ENCODE measurements at places on chromosomes 7 and 10.

DNA sequence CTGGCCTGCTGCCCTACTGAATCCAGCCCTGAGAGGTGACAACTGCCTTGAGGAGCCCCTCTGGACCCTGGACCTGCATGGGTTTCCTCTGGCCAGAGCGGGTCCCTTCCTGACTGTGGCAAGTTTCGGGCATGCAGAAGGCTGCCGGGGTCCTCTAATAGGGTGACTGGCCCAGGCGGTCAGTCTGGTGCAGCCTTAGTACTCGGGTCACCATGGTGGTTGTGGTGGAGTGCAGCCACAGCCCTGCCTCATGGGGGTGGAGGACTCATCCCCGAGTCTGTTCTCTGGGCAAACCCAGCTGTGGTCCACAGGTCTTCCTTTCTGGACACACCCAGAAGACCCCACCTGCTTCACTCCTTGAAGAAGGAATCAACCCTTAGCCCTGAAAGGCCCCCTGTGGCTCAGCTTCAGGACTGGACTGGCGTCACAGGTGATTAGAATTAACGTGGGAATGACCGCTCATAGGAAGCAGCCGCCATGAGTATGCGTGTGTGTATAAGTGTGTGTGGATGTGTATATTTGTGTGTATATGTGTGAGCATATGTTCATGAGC is 28.7 kb downstream of the RAMP3 start:
- DNase-seq = no peak

GRCh38 chr7:30475580-30475979 is 3.0 kb downstream of the NOD1 start:
- no peak for DNase-seq

GRCh38 chr7:125661677-125662076 is 732.1 kb upstream of the POT1 start:
- DNase-seq = no peak

GRCh38 chr7:44262031-44262430 is 61.3 kb downstream of the YKT6 start:
- no peak for DNase-seq

- no peak for DNase-seq
Observed at GRCh38 chr10:2251631-2252030, 514.3 kb upstream of the ADARB2 start.

DNA sequence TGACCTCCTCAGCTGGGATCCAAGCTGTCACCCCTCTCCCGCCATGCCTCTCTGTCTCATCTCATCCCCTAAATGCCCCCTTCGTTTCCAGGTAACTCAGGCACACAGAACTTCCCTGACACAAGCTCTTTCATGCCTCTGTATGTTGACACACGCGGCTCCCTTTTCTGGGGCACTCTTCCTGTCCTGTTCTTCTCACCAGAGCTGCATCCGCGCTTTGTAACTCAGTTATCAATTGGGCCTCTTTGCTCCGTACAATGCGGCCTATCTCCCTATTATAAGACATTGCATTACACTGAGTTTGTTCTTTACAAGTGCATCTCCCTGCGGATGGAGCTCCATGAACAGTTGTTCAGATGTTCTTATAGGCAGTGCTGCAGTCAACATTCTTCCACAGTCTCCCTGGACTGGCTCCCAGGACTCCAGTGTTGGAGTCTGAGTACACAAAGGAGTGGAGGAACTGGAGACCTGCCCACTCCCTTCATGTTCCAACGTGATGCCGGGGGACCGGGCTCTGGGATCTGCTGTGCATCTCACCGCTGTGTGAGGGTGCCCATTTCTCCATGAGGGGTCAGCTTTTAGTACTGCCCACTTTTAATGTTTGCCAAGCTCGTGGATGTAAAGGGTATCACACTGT is 56.9 kb upstream of the TNS3 start:
- DNase-seq = no peak

- no peak for DNase-seq
Observed at GRCh38 chr7:78179211-78179610, 380.6 kb downstream of the PHTF2 start.

GRCh38 chr10:81027706-81028105 is 490.0 kb downstream of the SH2D4B start:
- DNase-seq = no peak

GRCh38 chr10:104020020-104020419 is 53.1 kb downstream of the SLK start:
- DNase-seq = no peak

- DNase-seq = no peak
Observed at GRCh38 chr10:12728494-12728893, 273.0 kb downstream of the CCDC3 start.

- DNase-seq = no peak
Observed at GRCh38 chr7:79714081-79714480, 260.6 kb upstream of the MAGI2 start.

- no peak for DNase-seq
Observed at GRCh38 chr7:7686811-7687508, 31.4 kb downstream of the RPA3 start.

DNA sequence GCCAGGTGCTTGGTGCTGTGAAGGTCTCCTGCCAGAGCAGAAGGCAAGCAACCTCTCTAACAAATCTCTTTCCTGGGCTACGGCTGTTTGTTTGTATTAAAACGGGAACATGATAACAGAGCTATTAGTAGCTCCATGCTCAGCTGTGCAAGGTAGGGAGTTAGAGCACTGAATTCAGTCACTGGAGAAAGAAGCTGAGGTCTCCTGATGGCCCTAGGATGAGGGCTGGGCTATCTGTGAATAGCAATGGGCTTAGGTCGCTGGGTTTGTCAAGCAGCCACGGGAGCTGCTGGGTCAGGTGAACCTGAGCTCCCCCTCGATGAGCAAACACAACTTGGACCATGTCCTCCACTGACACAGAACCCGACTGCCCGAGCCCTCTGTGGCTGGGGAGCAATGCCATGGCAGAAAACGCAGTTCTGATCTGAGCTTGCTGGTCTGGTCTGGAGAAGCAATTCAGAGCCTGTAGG is 24.4 kb downstream of the TACC2 start:
- no peak for DNase-seq

GRCh38 chr7:38171623-38172391 is 6.2 kb upstream of the STARD3NL start:
- DNase-seq = no peak

DNA sequence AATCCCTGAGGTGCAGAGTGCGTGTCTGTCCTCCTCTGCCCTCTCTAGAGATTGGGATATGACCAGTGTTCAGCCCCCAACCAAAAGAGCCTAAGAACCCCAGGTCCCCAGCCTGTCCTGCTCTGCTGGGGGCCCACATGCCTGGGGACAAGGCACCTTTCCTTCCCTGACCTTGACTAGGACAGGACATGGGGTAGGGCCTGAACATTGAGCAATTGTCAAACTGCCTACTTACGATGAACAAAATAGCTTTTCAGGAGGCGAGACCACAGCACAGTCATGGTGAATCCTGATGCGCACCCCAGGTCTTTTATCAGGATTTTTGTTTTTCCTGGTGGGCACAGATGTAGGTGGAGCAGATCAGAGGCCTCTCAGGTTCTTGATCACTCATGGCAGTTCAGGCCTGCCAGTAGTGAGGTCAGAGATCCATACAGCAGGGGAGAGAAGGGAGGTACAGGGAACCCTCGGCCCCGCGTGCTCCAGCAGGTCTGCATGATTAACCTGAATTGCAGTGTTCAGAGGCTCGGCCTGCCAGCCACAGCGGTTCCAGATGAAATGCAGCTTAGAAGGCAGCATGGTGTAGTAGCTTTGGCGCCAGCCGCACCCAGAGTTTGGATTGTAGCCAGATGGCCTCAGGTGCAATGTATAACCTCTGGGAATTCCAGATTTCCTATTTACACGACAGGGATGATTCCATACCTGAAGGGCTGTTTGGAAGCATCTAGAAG is 191.3 kb downstream of the CUX1 start:
- no peak for DNase-seq

- no peak for DNase-seq
Observed at GRCh38 chr7:111855161-111855841, 293.0 kb upstream of the IMMP2L start.

DNA sequence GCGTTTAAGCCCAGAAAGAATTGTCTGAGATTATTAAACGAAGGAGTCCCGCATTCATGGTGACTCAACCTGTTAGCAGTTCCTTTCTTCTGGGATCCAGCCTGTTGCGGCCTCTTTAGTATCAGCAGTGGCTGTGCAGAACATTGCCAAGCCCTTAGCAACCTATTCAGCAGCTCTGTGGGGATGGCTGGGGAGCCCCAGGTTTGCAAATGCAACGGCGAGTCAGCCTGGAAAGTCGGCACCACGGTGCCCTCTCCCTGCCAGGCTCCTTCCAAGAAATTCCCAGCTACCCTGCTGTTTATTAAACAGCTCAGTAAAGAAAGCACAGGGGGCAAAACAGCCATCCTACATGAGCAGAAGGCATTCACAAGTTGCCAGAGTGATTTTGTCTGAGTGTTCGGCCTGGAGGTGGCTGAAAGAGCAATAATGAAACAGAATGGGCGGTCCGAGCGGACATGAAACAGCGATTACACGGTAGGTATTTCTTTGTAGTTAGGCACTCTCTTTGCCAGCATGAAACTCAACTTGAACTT is 198.3 kb downstream of the BAMBI start:
- no peak for DNase-seq

DNA sequence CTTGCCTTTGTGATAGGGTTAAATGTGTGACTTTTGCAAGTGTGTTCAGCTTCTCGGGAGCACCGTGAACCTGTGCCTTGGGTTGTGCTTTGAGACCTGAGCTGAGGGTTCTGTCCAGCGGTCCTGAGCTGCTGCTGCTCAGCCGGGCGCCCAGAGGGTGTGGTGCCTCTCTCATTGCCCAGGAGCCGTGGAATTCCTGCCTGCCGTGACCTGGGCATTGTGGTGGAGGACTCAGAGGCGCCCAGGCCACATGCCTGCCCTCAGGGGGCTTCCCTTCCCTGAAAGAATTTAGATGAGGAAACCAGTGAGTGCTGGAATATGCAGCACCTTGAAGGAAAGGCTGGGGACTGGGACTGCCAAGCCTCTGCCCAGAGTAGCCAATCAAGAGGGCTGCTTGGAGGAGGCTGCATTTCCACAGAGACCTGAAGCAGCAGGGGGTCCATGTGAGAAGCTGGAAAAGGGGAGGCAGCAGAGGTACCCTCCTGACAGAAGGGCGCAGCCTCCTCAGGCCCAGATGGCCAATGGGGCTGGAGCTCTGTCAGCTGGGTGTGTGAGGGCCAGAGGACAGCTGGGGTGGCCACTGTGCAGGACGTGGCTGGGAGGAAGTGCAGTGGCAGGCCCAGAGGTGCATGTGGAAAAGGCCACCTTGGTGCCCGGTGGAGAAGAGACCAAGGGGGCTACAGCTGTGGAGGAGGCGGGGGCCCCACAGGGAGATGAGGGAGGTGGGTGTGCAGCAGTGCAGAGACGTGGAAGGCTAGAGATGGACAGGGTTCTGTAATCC is 107.3 kb downstream of the NKX6-2 start:
- DNase-seq = no peak

DNA sequence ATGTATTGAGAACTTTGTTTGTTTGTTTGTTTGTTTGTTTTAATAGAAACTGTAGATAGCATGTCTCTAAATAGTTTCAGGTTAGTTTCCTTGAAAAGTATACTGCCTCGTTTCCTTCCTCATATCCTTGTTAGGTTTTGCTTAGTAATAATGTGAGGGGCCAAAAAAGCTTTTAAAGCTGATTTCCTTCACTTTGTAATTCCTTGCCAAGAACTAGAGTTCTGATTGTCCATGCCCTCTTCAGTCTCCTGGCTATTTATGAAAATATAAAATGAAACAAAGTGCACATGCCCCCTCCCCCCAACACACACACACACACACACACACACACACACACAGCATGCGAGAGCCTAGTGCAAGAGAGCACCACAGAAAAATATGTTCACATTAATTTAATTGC is 115.8 kb downstream of the FZD1 start:
- DNase-seq = no peak

- no peak for DNase-seq
Observed at GRCh38 chr10:33263453-33263852, 71.0 kb downstream of the NRP1 start.

DNA sequence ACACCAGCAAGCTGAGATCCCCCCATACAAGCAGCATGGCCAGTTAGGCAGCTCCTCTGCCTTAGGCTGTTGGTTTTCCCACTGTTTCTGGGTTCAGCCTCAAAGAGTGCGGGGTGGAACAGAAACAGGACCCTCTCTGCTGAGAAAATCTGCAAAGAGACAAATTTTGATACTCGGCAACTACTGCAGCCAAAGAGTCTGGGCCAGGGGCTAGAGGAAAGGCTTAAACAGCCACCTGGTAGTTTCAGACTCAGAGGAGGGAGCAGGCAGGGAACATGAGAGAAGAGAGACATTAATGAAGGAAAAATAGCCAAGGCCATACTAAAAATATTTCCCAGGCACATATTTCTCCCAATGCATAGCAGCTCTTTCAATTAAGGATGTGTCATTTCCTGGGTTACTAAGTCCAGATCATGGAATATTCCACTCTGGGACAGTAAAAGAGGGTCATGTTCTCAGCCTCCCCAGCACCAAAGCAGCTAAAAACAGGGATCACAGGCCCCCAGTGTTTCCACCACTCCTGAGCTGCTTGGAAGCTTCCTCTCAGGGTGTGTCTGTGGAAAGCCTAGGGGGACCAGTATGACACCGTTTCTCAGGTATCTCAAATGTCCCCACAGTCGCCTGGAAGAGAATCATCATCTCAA is 29.8 kb downstream of the PDLIM1 start:
- no peak for DNase-seq

GRCh38 chr10:120691625-120692024 is 159.5 kb upstream of the WDR11 start:
- no peak for DNase-seq

GRCh38 chr7:18976715-18977471 is 140.5 kb downstream of the TWIST1 start:
- no peak for DNase-seq

DNA sequence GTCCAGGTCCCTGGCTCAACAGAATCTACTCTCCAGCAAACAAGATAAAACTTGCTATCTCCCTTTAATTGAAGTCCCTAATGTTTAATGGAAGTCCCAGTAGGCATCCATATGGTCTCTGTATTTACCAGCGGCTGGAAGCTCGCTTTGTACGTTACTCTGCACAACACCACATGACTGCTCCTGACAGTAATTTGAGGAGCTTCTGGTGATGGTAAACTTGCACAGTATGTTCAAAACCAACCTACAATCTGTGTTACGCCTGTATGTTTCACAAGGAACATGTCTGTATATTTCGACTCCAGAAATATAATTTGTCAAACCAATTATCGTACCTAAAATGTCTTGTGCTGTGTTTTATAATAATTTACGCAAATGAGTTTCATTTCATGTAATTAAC is 4.4 kb upstream of the TECPR1 start:
- no peak for DNase-seq

GRCh38 chr10:115898242-115898641 is 374.8 kb downstream of the GFRA1 start:
- DNase-seq = no peak

GRCh38 chr7:140607441-140607989 is 33.1 kb downstream of the DENND2A start:
- DNase-seq = no peak

- DNase-seq = no peak
Observed at GRCh38 chr7:95491634-95492314, 6.0 kb downstream of the ASB4 start.

Measured in activated naive CD4-positive, alpha-beta T cell (primary cell).